Epithelial cell of esophagus (primary cell): ENCODE measurements at places on chromosomes 2 and 18.

DNA sequence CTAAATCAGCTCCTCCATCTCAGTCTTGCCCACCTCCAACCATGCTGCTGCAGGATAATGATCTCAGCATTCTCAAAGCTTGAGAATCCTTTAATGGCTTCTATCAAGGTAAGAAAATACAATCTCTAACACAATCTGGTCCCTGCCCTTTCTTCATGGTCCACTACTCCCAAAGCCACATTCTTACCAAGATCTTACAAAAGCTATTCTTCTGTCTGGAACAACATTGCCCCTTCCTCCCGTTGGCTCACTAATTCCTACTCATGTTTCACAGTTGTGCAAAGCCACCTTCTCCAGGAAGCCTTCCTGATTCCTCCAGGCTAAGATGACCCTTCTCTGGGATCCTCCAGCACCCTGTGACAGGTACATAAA, 5.9 kb upstream of the SFXN5 start:
- DNase-seq, result no peak

DNA sequence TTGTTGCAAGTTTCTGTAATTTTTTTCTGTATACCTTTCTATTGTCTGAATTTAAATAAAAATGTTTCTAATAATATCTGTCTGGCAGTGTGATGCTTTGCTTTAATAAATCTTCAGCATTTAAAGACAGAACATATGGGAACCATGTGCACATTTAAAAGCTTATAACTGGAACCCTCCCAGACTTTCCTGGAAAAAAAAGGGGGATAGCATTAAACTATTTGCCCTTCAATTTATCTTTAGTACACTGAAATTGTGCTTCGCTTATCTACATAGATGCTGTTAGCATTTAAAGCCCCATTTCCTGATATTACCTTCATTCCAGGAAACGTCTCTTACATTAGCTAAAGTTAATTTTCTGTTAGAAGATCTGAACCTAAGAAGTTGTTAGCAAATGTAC, 64.6 kb downstream of the ZC3H6 start:
- DNase-seq, result no peak

DNA sequence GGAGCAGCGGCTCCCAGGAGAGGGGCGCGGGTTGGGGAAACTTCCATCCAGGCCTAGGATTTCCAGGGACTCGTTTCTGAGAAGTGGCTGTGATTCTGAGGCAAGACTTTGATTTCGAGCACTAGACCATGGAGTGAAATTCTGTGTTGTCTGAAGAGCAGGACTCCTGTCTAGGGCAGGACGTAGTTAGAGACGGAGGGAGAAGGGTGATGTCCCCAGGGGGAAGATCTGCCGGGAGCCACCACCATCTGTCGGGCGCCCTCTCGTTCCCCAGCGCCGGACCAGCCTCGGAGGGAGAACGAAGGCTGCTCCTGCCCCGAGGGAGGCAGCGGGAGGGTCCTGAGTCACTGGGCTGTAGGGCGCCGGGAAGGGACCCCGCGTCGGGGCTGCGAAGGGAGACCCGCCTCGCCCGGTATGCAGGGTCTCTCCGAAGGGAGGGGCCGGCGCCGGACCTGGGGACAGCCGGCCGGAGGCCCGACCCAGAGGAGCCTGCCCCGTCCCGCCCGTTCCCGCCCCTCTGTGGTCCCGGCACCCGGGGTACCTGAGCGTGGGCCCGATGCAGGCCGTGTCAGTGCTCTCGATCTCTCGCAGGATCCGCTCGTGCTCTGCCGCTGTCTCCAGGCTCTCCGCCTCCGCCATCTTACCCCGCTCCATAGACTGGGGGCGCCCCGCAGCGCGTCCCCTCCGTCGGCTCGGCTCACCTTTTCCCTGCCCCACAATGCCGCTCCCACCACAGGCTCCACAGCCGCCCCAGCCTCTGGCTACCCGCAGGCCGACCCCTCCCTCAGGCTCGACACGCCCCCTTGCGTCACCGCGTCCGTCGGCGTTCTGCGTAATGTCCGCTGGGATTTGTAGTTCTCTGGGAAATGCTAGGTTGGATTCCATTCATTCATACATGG, at the start of gene EXOC6B:
Gene EXOC6B, minus strand, starts transcription at position 777 of the 899 bp plus-strand sequence.
- peak; percentile 94 for DNase-seq

GRCh38 chr2:205585449-205586383, 96.6 kb upstream of the NRP2 start:
- no peak for DNase-seq

GRCh38 chr2:46936566-46936965, 21.0 kb upstream of the MCFD2 start:
- no peak for DNase-seq

- peak; percentile 24 for DNase-seq
Measured at GRCh38 chr18:35852786-35853185, 119.7 kb upstream of the RMP24 start.

DNA sequence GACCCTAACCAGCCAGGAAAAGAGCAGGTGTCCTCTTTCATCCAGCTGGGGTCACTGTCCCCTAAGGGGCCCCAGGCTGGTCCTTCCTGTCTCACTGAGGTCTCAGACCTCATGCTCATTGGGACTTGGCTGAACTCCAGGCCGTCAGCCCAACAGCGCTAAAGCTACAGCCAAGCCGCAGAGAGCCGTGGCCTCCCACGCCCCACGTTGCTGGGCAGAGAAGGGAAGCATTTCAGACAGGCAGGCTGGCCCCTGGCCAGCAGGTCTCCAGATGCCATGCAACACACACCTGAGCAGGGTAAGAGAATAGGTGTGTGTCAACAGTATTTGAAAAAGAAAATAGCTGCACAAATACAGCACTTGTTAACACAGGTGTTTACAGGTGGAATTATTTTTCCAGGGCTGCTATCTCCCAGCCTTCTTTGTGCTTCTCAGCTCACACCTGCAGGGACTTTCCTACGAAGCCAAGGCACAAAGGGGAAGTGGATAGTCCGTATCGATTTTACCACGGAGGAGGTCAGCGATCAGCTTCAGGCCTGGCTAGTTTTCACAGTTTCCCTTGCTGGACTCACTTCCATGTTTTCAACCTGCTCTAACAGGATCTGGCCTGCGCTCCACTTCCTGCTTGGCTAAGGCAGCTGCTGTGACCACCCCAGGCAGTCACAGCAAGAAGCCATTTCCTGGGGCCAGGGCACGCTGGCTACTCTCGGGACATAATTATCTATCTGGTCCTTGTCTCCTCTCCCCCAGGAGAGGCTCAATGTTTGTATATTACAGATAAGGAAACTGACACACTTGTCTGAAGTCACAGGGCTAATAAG, 156.1 kb upstream of the ID2 start:
- no peak for DNase-seq

DNA sequence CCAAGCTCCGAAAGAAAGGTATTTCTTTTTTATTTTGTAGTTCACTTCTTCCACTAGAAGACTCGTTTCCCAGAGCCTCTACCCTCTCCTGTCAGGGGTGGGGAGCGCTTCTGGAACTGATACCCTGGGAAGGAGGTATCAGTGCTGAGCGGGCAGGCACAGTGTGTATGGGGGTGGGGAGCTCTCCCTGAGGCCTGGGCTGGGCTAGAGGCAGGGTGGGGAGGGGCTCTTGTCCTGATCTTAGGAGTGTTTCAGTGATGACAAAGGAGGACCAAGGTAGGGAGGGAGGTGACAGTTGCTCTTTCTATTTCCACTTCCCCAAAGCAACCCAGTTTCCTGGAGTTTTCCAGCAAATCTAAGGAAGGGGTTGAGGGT, 65.4 kb downstream of the ARHGAP25 start:
- DNase-seq, result no peak

DNA sequence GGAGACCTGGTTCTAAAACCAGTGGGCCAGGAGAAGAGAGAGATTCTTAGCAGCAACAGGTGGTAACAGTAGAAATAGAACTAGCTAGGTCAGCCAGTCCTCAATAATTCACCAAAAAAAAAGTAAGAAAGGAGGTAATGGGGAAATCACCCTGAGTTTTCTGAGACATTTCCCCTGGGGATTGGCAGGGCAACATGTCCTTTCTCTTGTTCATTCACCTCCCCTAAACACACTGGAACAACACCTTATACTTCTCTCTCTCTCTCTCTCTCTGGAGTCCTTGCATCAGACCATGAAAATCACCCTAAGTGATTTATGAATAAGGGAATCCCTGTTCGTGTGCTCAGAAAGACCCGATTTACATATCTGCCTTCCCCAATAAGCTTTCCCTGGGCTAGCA, 64.8 kb downstream of the COX7A2L start:
- DNase-seq, result no peak

GRCh38 chr2:240791221-240791800, 28.7 kb downstream of the KIF1A start:
- DNase-seq, result no peak

DNA sequence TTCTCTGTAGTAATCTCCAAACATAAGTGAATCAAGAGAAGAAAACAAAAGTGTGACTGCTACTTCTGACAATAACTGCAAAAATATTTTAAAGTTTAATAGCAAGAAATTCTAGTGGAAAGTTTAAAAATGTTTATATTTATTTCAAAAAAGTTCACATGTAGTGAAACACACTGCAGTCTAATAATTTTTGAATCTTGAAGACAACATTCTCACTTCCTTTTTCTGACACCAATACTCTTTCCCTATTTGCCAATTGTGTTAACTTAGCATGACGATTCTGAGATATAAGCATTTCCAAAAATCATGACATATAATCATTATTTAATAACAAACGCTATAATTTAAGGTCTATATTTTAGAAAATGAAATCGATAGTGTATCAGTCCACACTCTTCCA, 429.1 kb upstream of the PKDCC start:
- no peak for DNase-seq

- DNase-seq, result no peak
Measured at GRCh38 chr18:39453356-39453755, 1887.8 kb upstream of the CELF4 start.

DNA sequence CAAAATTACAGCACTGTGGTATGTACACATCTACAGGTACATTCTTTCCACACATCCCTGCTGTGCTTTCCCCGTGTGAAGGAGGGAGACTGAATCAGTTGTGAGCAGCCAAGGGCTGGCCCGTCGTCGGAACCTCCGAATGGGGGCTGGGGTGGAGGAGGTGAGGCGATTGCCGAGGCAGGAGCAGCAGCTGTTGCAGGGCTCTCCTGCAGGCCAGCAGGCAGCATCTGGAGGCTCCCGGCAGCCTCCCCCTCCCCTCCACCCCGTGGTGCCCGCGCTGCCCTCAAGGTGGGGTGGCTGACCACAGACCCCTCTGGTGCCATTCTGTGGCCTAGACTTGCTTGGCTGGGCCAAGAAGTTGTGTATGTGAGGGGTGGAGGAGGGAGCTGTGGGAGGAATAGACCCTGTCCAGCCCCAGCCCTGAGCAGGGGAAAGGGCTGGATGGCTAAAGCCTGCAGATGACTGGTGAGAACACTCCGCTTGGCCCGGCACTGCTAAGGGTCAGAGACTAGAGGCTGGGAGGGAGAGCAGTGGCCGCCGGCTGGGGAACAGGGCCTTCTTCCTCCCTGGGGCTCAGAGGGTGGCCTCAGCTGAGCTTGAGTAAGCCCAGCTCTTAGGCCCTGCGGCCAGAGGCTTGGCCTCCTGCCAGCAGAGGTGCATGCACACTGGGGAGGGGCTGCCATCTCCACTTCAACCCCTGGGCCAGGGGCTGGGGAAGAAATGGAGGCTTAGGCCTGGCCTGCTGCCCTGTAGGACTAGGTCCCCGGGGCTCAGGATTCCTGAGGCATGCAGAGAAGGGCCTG, 7.6 kb downstream of the STAMBP start:
- no peak for DNase-seq

DNA sequence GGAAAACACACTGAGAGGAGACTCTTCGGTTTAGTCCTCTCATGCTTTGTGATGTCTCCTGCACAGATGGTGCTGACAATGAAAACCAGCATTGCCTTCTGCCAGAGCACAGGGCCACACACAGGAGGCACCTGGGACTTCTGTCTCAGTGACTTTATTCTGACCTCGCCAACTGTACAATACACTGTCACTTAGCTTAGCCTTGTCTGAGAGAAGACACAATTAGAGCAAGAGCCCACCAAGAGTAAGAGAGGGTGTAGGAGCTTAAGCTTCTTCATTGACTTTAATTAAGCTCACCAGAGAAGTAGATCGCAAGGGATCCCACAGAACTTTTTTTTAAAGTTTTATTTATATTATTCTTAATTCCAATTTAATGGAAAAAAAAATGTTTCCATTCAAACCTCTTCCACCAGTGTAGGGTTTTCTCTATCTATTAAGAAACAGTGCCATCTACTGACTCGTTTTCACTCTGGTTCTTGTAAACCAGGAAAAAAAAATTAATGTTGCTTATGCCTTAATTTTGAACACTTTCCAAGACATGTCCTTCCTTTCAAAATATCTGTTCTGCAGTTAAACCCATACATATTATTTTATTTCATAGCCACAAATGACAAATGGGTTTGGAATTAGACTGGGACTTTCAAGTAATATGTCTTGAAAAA, 42.4 kb upstream of the DDX18 start:
- DNase-seq, result peak; percentile 40

- no peak for DNase-seq
Measured at GRCh38 chr2:240983996-240984498, 14.4 kb upstream of the SNED1 start.

DNA sequence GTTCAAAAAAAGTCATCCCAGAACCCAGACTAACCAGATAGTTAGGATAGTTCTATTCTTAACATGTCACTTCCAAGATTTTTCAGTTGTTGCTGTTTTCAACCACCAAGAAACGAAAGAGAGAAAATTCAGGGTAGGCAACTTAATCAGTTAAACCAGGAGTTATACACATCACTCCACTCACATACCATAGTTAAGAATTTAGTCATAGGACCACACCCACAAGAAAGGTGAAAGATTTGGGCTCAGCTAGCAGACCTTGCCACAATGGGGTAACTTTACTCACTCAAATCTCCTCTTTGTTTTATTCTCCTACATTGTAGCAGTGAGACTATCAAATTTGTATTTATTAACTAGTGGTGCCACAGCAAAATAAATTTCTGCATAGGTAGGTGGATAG, 473.6 kb downstream of the NUP35 start:
- DNase-seq, result peak; percentile 54

GRCh38 chr2:26523750-26524149, 45.8 kb upstream of the OTOF start:
- DNase-seq, result no peak

- no peak for DNase-seq
Measured at GRCh38 chr2:62524293-62524941, 18.4 kb upstream of the TMEM17 start.

DNA sequence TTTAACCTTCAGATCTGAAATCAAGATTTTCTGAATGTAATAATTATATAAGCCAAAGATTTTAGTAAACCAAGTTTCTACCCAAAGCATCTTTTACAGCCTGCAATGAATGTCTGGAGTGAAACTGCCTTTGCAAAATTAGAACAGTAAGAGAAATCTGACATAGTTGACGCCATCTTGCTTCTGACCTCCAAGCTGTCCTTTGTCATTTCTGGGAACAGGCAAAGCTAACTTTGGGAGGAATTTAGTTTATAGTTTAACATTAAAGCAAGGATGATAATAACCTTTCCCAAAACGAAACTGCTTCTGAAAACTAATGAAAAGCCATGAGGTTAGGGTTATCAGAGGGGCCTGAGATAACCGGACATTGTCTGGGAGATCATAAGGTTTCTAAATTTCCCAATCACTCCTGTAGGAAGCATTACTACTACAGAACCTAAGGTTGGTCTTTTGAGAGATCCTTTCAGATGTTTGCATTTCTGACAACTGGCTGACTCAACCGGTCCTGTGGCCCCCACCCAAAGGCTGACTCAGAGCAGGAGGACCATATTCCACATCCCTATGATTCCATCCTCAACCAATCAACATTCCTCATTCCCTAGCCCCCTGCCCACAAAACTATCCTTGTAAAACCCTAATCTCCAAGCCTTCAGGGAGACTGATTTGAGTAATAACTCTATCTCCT, 124.5 kb downstream of the TMEM131 start:
- peak; percentile 83 for DNase-seq
